ENCODE measurements at places on chromosomes 7 and 10. TPM values are rescaled to one million over a fixed set of nuclear protein-coding genes. Genes with fewer than 3 reads are reported as not detected.

Gene GPNMB
- 5.9 TPM for total RNA-seq

Gene DEPP1
- 8.6 TPM for total RNA-seq

- no peak for DNase-seq
Observed at GRCh38 chr10:45377858-45378257, 3.8 kb downstream of the ALOX5 start.

DNA sequence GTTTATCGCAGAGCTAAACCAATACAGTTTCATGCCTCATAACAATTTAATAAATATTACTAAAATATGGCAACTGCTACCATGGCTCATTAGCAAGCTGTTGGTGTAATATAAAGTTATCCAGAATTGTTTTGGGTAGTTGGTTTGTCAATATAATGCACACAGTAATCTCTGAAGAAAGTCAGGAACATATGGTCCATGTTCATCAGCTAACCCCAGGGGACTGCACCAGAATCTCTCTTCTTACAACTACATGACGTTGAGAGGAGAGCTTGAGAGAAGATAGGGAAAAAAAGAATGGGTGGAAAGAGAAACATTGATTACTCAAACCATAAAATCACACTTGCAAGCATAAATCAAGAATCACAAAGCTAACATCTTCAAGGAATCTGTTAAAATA, 333.7 kb downstream of the NRG3 start:
- DNase-seq = no peak

DNA sequence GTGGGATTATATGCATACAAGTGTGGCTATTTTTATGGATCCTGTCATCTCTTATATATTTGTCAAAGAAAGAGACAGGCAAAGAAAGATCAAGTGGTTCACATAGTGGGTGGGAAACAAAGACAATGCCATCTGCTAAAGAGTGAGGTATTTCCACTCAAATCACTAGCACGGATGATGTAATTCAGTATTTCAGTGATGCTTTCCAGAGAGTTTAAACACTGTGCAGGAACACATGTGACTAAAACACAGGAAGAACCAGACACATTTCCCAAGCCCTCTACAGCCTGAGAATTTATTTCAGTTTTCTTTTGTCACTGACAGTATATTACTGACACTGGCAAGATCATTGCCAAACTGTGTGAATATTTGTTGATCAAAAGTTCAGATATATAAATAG, 885.7 kb upstream of the CELF2 start:
- no peak for DNase-seq

DNA sequence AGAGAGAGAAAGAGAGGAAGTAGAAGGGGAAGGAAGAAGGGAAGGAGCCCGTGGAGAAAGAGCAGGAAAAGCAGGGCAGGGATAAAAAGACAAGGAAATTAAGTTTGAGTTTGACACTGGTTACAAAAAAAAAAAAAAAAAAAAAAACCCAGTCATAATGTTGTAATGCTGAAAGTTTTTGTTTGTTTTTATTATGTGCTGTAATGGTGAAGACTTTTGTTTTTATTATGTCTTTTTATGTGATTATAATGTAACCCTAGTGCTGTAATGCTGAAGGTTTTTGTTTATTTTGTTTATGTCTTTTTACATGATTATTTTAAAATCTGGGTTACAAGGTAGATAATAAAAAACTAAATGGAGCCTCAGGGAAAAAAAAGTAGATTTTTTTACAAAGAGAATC, 184.8 kb downstream of the SEMA3A start:
- no peak for DNase-seq

GRCh38 chr7:70544016-70544415, 587.9 kb upstream of the GALNT17 start:
- no peak for DNase-seq

GRCh38 chr10:16847644-16848043, 30.4 kb upstream of the RSU1 start:
- no peak for DNase-seq

- DNase-seq = no peak
Observed at GRCh38 chr10:112338957-112339356, 35.0 kb upstream of the ACSL5 start.

DNA sequence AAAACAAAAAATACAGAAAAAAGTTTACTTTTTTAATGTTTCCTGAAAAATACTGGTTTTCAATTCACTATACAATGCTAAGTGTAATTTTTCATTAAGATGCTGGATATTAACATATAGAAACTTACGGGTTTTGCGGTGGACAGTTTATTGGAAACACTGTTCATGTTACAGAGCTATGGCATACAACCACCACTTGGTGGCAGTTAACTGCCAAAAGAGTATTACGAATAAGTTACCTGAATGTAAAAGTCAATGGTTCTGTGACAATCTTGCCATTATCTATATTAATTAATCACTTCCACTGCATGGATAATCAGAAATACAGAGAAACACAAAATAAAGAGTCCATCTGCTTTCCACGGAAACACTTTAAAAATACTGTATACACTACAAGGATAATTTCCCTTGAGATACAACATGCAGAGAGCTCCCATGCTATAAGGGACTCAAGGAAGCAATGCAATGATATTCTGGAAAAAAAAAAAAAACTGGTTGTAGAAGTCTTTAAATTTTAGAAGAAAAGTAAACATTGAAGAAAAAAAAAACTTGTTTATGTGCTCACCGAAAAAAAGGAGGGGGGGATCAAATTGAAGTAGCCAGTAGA, 97.0 kb downstream of the TPK1 start:
- DNase-seq = no peak

GRCh38 chr7:134018306-134018705, 108.8 kb upstream of the LRGUK start:
- DNase-seq = no peak

DNA sequence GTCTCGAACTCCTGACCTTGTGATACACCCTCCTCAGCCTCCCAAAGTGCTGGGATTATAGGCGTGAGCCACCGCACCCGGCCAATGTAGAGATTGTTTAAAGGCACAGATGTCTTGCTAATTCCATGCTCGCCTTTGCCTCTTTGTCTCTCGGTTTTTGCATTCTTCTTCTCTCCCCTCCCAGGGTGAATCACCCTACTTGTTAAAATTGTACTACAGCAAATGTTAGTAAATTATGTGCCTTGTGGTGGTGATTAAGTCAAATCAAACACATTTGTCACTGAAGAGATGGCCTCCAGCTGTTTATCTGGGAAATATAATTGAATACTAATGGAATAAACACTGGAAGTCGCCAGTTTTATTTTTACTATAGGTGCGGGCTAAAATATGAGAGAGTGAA, 384.4 kb upstream of the AUTS2 start:
- no peak for DNase-seq

Data from GM12878 (cell line).